ENCODE measurements at places on chromosomes 16 and 17.

- no peak for DNase-seq
Observed at GRCh38 chr16:86294535-86295196, 215.7 kb upstream of the FOXF1 start.

- peak; percentile 56 for DNase-seq
Observed at GRCh38 chr17:71976011-71976649, 144.7 kb upstream of the SOX9 start.

DNA sequence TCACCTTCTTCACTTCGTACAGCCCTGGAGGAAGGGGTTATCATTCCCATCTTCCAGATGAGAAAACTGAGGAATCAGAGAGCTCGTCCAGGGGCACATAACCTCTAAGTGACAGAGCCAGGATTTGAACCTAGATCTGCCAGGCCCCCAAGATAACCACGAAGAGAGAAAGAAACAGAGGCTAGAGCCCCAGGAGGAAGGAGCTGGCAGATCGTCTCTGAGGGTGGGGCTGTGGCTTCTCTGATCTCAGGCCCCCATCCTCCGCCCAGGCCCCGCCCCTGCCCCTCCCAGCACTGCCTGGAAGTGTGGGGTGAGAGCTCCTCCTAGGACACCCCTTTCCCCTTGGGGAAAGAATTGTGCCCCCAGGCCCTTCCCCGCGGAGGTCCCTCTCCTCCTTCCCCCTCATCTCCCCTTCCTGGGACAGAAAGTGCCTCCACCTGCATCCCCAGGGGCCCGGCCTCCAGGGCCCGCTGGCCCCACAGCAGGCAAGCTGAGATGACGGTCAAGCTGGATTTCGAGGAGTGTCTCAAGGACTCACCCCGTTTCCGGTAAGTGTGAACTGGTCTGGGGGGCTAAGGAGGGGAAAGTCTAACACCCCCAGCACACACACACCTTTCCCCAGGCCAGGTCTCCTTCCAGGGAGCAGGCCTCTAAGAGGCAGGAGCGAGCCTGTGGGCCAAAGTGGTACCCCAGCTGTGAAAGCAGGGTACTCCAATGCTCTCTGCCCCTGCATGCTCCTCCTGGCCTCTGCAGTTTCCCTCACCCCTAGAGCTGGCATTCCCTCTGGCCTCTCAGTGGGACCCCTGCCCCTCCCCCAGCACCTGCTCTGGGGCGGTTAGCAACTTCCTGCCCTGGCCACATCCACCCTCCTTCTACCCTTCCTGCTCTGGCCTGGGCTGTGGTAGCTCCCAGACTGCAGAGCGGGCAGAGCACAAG, at the start of gene ACAP1:
Gene ACAP1, plus strand, starts transcription at position 290 of the 936 bp plus-strand sequence. Its CDS starts 206 bp downstream, at position 496.
- DNase-seq = no peak

DNA sequence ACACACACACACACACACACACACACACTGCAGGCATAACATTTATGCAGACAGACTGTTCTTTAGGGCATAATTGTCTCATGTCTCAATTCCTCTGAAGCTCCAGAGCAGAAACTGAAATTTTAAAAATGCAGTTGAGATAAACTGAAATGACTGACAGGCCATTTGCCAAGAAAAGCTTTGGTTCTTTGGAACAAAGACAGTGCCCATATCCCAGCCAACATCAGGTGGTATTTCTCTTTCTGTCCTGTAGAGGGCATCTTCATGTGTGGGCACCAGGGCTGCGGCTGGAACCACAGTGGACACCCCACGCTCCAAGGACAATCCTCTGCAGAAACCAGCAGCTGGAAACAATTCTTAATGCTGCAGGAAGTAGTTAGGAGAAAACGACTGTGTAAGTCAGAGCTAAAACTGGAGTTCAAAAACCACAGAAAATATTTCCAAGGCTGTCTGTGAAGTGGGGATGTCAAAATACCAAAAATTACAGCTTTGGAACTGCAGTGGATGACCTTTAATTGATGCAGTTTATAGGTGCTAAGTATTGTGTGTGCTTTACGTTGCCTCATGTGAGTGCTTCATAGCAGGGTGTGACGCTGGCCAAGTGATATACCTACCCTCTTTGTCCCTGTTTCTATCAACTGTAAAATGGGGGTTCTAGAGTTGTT, 10.6 kb upstream of the MEFV start:
- DNase-seq = no peak

DNA sequence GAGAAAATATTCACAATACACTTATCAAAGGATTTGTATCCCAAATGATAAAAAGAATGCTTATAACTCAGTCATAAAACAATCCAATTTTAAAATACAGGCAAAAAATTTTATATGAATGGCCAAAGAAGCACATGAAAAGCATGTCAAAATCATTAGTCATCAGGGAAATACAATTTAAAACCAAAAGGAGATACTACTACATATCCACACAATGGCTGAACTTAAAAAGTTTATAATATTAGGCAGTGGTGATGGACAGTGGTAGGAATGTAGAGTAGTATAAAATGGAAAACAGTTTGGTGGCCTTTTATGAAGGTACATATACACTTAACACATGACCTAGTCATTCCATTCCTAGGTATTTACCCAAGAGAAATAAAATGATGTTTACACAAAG, 12.2 kb downstream of the CMC2 start:
- no peak for DNase-seq

DNA sequence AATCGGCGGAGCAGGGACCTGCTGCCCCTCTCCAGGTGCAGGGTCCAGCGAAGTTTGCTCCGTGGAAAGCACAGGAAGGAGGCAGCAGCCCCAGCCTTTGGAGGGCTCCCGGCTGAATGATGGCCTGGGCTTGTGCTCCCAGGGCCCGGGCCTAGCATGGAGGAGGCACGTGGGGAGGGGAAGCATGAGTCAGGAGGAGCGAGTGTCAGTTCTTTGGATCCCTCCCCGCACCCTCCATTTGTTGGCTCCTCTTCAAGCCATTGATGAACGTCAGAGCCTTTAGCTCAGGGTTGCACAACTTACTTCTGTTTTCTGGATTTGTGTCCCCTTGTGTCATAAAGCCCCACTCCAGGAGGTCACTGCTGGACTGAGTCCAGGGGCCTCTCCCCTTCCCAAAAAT, 25.8 kb downstream of the TTYH2 start:
- DNase-seq = no peak

DNA sequence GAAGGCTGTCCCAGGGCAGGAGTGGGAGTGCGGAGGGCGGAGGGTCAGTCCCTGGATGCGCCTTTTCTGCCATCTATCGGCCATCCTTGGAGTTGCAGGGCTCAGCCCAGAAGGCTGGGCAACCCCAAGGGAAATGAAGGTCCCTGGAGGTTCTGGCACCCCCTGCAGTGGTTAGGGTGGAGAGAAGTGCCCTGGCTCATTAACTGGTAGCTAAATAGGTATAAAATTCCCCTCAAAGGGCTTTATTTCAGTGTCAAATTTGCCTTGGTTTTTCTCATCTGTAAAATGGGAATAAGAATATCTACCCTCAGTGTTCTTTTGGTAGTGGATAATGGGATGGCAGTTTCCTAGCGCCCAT, 22.4 kb downstream of the C17orf75 start:
- DNase-seq = peak; percentile 89

- no peak for DNase-seq
Observed at GRCh38 chr16:20622498-20622870, 46.3 kb upstream of the ACSM2B start.

DNA sequence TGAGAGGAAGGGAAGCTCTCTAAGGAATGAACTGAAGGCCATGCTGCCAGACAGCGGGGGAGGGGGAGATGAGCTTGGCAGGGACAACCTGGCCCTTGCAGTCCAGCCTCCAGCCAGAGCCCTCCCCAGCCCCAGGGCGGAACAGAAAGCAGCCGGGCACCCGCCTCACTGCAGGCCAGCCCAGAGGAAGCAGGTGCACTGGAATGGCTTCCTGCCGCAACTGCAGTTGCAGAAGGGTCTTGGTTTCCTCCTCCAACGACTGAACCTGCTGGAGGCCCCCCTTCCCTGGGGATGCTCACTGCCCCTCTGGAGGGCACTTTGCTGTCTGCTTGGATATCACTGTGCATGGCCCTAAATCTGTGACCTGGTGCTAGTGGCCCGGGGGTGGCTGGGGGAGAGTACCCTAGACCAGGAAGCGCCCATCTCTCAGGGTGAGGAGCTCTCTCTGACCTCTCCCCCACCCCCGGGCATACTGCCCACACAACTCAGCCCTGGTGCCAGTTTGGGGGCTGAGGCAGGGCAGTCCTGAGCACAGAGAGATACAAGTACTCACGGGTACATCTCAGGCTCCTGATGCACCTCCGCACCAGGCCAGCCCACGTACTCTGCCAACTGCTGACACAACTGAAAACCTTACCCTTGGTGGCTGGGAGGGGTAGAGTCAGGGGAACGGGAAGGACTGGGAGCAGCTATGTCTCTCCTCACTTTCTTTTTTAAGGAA, 41.1 kb downstream of the MYO18A start:
- DNase-seq = no peak

All from ecto neural progenitor cell (in vitro differentiated cells).